ENCODE measurements at places on chromosomes 6 and 20. TPM values are rescaled to one million over a fixed set of nuclear protein-coding genes. Genes with fewer than 3 reads are reported as not detected.

GABRR2 gene
- 0.26 TPM for total RNA-seq

NRSN1 gene
- not detected for total RNA-seq

FIG4 gene
- total RNA-seq = 26.5 TPM

RXRB gene
- 25.9 TPM for total RNA-seq

CST2 gene
- total RNA-seq = not detected

ULBP1 gene
- total RNA-seq = 0.26 TPM

SLPI gene
- total RNA-seq = 0.17 TPM

PAK5 gene
- not detected for total RNA-seq

CGAS gene
- total RNA-seq = 5.0 TPM

MYT1 gene
- not detected for total RNA-seq

COL21A1 gene
- 2.3 TPM for total RNA-seq

VIP gene
- total RNA-seq = not detected

Data from fibroblast of lung (primary cell).